ENCODE measurements at places on chromosomes 3 and 15.

- DNase-seq: no peak
Observed at GRCh38 chr3:123385981-123386380, 62.9 kb downstream of the ADCY5 start.

DNA sequence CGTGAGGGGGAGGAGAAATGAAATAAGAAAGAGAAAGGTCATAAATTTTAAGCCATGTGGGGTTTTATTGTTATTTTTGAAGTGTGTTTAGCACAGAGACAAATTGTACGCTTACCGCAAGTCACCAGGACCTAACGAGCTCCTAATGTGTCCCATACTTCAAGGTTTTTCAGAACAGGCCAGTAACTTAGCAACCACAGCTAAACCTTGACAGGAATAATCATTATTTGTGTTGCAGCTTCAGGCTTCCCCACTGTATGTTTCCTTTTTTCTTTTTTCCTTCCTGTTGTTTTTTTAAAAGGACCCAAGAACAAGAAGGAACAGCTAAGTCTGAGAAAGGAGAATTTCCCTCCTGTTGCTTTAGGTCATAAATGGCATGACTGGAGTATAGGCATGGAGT is 160.8 kb downstream of the TUSC7 start:
- DNase-seq: no peak

DNA sequence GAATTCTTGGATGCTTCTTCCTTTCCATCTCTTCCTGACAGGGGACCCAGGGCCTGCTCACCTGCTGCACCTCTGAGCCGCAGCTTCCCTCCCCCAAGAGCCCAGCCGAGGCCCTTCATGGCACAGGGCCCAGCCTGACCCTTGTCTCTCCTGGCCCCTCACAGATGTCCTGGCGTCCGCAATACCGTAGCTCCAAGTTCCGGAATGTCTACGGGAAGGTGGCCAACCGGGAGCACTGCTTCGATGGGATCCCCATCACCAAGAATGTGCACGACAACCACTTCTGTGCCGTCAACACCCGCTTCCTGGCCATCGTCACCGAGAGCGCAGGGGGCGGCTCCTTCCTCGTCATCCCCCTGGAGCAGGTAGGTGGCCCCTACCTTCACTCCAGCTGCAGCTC is 66.2 kb downstream of the CORO2B start:
- no peak for DNase-seq

DNA sequence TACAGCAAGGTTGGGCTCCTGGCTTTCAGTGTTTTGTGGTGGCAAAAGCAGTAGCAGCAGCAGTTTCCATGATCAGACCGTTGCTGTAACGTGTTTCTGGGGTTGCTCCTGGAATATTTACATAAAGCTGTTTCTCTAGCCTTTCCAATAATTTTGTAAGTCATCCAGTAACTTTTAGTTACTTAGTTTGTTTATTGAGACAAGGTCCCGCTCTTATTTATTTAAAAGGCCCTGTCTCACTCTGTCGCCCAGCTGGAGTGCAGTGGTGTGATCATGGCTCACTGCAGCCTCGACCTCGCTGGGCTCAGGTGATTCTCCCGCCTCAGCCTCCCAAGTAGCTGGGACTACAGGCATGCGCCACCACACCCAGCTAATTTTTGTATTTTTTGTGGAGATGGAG is 8.8 kb upstream of the MYO5A start:
- no peak for DNase-seq

- no peak for DNase-seq
Observed at GRCh38 chr3:65551945-65552344, 486.8 kb downstream of the MAGI1 start.

- no peak for DNase-seq
Observed at GRCh38 chr15:56038015-56038414, 44.6 kb upstream of the NEDD4 start.

DNA sequence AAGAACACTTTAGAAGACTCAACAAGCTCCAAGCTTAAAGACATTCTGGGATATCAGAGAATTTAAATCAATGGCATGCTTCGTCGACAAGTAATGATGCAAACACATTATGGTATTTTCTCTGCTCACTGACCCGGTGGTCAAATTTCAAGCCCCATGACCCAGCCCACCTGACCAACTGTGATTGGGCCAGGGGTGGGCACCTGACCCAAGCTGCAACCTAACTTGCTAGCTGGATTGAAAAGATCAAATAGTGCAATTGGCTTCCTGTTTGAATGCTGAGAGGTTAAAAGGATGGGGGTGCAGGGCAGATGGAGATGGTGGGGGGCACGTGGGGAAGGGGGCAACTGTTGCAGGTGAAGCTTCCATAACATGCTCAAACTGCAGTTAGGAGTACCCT is 250.4 kb downstream of the CLSTN2 start:
- DNase-seq: no peak

DNA sequence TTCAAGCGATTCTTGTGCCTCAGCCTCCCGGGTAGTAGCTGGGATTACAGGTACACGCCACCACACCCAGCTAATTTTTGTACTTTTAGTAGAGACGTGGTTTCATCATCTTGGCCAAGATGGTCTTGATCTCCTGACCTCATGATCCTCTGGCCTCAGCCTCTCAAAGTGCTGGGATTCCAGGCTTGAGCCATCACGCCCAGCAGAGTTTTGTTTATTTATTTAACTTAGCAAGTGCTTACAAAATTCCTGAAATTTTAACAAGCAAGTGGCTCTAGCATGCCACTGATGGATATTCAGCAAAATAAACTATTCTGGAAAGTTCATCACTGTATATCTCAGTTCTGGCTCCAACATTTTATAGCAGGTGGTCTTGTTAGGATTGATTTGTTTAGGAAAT is 585.9 kb downstream of the OTOL1 start:
- no peak for DNase-seq

DNA sequence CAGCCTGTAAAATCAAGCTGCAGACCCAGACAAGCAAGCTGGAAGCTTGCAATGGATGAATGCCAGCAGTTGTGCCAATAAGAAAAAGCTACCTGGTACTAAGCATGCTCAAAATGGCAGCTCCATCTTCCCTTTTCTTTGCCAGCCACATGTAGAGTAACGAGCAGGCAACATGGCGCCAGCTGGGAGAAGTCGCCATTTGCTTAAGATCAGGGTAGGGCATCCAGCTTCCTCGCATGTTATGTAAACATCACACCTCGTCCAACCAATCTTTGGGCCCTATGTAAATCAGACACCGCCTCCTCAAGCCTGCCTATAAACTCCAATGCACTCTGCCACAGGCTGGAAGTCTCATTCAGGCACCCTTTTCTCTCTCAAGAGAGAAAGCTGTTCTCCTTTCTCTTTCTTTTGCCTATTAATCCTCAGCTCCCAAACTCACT is 973.9 kb downstream of the FHIT start:
- DNase-seq: no peak

DNA sequence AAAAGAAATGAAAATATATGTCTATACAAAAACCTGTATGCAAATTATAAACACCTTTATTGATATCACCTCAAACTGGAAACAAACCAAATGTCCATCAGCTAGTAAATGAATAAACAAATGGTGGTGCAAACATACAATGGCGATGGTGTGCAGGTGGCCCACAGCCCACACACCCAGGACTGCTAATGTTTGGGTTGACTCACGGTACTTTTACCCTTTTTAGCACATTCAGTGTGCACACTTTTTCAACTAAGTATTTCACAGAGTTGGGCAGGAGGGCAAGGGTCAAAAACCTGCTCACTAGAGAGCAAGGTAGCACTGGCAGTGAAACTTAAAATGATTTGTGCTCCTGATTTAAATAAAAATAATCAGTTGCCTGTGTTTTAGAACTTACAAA is 123.1 kb upstream of the BHLHE40 start:
- DNase-seq: no peak

DNA sequence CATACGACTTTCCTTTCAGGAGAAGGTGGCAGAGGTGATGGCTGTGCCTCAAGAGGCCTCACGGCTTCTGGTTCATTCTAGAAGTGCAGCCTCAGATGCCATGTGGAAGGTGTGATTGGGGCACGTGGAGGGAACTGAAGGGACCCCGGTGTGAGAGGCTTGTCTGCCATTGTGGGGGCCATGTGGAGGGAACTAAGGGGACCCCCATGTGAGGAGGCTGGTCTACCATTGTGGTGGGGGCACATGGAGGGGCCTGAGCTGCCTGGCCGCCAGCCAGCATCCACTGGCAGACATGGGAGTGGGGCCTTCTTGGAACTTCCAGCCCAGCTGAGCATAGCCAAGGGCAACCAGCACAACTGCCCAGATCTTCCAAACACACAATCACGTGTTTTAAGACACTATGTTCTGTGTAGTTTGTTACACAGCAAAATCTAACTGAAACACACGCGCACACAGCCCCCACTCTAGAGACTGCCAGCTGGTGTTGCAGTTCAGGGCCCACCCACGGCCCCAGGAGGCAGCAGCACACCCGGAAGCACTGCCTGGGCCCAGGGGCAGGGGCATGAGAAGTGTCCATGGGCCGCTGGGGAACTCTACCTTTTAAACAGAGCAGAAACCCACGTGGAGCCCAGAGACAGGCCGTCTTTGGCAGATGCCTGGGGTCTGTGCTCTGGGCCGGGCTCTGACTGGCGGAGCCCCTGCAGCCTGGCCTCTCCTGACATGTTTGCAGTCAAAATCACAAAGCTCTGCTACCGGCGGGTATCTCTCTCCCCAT is 66.8 kb downstream of the IQSEC1 start:
- no peak for DNase-seq

DNA sequence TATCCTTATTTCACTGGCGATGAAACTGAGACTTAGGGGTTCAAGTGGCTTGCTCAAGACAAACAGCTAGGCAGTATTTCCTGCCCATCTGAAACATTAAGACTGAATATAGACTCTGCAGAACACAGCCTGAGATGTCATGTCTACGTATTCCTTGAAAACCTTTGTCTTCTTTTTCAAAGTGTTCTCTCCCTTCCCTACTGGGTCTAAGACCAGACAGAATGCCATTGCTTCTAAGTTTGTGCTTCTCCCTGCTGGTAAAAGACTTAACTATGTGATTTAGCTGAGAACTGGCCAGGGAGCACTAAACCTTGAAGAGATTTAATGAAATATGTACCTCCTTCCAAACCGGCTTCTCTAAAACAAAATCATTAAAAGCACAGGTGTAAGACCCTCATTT is 9.9 kb downstream of the BCL6 start:
- DNase-seq: no peak

- no peak for DNase-seq
Observed at GRCh38 chr15:58732625-58733363, 16.7 kb downstream of the ADAM10 start.

DNA sequence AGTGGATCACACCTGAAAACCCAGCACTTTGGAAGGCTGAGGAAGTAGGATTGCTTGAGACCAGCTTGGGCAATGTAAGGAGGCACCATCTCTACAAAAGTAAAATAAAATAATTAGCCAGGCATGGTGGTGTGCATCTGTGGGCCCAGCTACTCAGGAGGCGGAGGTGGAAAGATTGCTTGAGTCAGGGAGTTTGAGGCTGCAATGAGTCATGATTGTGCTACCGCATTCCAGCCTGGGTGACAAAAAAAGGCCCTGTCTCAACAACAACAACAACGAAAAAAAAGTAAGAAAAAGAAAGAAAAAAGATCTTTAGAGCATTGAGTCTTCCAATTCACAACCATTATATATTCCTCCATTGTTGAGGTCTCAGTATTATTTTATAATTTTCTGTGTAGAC is 192.4 kb upstream of the DPH6 start:
- no peak for DNase-seq

GRCh38 chr3:72171463-72171881 is 386.5 kb upstream of the PROK2 start:
- DNase-seq: no peak

DNA sequence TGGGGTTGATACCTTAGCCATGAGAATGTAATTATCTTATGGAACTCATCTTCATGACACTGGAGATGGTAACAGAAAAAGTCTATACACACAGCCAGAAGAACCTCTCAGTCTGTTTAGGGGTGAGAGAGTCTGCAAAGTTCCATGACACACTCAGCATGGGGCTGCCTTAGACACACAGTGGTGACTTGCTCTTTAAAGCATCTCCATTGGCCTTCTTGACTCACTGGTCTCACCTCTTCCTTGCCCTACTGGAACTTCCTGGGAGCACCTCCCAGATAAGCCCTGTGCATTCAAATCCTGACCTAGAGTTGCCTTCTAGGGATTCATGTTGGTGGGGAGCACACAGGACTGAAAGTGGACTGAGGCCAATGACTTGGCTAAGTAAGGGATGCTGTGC is 9.3 kb downstream of the MAGI1 start:
- DNase-seq: no peak

- no peak for DNase-seq
Observed at GRCh38 chr3:161576714-161577510, 80.3 kb downstream of the OTOL1 start.

DNA sequence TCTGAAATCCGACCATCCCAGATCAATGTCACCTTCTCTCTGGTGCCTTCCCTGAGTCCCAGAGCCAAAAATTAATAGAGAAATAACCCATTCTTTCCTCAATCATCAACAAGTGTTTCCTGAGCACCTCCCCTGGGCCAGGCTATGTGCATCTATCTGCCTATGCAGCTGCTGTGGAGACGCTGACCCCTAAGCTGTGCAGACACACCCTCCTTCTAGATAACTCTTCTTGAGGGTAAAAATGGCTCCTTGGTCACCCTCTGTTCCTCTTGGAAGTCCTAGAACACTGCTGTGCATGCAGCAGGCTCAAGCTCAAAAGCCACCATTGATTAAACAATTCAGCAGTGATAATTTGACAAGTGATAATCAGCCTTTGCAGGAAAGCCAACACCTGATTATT is 18.4 kb downstream of the CA12 start:
- DNase-seq: no peak

GRCh38 chr3:94304954-94305353 is 242.1 kb downstream of the NSUN3 start:
- DNase-seq: no peak

GRCh38 chr3:40262331-40262730 is 47.2 kb upstream of the EIF1B start:
- DNase-seq: no peak

- DNase-seq: no peak
Observed at GRCh38 chr15:44719293-44719999, 8.1 kb downstream of the B2M start.

All from T-helper 17 cell (primary cell).